EH (cell line): ENCODE measurements at places on chromosomes 16 and 17.
A peak's percentile ranks its signal among the peaks of the same experiment; 100 is the strongest.

- DNase-seq = no peak
Observed at GRCh38 chr17:47872019-47872650, 21.2 kb upstream of the SP6 start.

DNA sequence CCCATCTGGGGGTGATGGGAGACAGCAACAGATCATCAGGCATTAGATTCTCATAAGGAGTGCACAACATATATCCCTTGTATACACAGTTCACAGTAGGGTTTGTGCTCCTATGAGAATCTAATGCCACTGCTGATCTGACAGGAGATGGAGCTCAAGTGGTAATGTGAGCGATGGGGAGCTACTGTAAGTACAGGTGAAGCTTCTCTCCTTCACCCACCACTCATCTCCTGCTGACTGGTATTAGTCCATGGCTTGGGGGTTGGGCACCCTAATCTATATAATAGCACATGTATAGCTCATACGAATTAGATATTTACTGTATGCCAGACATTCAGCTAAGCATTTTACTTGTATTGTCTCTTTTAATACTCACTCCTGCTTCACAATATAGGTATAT is 101.7 kb downstream of the MAP2K6 start:
- DNase-seq = no peak

GRCh38 chr17:37743875-37744632 is 805 bp downstream of the HNF1B start:
- DNase-seq = no peak

DNA sequence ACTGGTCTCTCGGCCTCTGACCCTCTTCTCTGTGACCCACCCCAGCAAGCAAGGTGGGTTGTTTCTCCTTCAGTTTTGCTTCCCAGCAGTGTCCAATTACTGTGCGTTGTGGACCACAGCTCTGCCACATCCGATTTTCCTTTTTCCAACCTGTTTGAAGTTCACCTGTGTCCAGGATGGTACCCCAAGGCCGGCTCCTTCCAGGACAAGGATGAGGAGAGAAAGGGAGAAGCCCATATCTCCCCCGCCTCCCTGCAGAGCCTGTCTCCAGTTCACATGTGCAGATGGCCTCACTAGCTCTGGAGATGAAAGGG is 13.5 kb downstream of the NMRAL1 start:
- DNase-seq = no peak

DNA sequence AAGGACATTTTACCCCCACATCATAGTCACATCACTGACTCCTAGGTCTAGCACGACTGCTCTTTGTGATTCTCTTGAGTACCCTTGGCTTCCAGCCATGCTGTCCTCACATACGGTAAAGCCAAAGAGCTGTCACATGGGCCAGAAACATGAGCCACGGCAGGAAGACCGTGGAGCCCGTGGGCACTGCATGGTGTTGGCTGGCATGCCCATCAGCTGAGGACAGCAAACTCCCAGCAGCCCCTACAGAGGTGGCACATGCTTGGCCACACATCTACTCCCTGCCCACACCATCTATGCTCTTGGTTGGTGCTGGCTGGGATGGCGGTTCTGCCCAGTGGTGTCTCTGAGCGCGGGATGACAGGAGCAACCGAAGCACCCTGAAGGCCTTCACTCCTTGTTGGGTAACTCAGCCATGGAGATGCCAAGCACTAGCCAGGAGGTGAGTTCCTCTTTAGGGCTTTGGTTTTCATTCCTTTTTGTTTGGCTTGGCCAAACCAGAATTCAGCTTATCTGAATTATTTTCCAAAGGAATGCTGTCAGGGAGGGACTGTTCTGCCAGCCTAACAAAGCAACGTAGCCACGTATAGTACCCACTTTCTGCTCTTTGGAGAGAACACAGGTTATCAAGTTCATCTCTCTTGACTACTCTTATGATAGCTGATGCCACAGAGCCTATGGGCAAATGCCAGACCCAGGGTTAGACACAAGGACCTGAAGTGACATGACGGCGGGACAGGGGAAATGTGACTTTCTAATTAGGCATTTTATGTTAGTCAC is 10.0 kb downstream of the TNFAIP1 start:
- peak; percentile 20 for DNase-seq

DNA sequence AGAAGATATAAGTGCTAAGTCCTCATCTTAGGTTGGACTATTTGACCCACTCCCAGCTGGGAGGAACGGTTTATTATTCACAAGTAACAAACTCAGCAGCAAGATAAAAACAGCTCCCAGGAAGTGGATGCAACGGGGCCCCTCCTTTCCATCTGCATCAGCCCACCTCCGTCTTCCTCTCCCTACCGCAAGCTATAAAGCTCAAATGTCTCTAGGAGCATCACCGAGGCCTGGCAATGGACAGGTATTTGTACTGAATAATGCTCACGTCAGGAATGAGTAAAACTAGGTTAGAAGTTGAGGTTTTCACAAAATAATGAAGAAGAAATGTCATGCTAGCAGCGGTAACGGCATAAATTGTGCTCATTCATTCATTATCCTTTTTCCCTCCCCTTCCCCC is 408.7 kb upstream of the PSMD7 start:
- no peak for DNase-seq

DNA sequence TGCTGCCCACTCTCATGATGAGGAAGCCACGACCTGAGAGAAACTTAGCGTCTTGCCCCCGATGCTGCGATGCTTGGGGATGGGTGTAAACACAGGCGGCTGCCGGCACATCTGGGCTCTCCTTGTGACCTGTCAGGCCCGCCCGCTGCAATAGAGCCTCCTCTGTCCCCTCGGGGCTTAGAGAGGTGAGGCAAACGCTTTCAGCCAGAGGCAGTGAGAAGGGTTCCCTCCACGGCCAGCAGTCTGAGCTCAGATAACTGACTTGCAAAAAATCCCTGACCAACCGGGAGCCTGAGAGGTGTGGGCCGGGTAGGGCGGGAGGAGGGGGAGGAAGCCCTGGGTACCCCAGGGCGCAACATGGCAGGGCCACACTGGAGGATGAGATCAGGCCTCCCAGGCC is 260.6 kb downstream of the C16orf95 start:
- DNase-seq = no peak

- no peak for DNase-seq
Observed at GRCh38 chr17:9703781-9704082, 58.4 kb downstream of the USP43 start.

GRCh38 chr16:3578121-3578520 is 918 bp upstream of the NLRC3 start:
- DNase-seq = no peak

DNA sequence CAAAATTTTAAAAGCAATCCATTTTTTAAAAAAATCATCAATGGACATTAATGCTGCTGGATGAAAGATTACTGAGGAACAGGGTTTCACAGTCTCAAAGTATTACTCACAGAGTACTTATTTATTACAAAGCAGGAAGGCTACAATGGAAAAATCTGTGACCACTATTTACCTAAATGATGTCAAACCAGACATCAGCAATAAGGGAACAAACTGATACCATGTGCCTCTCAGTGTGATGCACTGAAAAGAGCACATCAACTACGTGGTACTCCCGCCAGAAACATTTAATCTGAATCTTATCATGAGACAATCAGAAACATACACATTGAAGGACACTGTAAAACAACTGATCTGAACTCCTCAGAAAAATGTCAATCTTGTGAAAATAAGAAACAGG is 124.2 kb downstream of the PARN start:
- peak; percentile 48 for DNase-seq

DNA sequence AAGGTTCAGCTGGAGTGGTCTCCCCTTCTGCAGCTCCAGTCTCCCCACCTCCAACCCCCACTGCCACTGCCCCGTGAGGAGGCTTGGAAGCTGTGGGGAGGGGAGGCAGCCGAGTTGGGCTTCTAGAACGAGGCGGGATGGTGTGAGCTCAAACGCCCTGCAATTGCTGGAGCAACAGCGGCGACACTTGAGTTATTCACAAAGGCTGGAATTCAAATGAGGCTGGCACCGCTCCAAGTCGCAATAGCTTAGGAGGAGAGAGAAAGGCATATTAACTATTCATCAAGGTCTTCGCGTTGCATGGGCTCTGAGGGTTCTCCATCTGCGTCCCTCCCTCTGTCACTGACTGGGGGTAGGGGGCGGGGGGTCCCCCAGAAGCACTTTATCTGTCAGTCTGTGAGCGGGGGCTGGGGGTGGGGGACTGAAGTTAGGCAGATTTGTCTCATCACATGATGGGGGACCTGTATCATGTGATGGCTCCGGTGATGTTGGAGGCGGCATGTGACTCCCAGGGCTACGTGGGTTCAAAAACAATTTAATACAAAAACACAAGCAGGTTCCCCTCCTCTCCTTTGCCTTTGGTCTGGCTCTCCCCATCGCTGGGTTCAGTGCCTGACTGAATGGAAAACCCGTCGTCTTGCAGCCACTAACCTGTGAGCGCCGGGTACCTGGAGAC is 70.5 kb downstream of the RBBP6 start:
- peak; percentile 59 for DNase-seq

- DNase-seq = peak; percentile 46
Observed at GRCh38 chr17:45282683-45283644, 21.1 kb upstream of the SPATA32 start.

DNA sequence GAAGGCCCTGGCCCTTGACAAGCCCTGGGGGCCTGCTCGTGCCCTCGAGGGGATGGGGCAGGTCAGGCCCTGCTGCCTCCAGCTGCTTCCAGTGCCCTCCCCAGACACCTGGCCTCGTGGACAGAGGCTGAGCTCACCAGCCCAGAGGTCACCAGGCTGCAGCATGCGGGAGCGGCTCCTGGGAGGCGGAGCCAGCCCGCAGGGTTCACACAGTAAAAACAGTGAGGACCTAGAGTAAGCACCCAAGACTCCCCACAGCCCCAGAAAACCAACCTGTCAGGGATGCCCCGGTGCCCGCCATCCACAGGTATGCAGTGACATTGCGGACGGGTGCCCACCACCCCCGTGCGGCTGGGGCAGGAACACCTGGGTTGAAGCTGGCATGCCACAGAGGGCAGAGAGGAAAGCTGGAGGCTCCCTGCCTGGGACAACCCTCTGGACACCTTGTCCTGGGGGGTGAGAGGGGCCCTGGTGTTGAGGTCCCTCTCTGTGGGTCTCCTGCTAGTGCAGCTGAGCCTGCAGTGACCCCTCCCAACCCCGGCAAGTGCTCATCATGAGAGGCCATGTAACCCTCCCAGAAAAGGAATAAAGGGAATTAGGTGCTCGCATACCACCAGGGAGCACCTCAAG is 62.1 kb downstream of the LMF1 start:
- DNase-seq = no peak

DNA sequence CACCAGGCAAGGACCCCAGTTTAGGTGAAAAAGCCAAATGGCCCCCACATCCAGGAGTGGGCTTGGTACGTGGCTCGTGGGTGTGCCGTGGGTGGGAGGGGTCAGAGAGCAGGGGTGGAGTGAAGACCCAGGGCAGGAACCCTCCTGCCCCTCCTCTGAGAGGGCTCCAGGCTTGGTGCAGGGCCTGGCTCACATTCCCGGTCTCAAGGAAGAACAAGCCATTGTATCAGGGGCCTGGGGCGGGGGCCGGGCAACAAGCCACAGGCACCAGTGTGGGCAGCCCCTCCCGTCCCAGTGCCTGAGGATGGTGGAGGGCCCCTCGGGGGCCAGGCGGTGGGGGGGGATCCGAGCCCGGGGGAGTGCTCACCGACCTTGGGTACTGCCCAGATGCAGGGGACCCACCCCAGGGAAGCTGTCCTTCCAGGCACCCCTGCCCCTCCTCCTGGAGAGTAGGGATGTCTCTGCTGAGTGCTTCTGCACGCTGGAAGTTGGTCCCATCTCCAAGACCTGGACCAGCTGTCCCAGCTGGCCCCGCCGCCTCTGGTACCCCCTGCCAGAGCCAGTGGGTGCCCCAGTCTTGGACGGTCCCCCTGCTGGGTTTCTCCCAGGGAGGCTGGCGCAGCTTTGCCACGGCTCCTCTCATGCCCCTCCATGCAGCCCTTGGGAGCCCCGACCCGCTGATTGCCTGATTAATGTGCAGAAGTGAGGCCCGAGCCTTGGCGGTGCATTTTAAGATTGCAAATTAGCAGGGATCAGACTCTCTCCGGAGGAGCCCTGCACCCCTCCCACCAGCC is 83.7 kb downstream of the RTN4RL1 start:
- no peak for DNase-seq

DNA sequence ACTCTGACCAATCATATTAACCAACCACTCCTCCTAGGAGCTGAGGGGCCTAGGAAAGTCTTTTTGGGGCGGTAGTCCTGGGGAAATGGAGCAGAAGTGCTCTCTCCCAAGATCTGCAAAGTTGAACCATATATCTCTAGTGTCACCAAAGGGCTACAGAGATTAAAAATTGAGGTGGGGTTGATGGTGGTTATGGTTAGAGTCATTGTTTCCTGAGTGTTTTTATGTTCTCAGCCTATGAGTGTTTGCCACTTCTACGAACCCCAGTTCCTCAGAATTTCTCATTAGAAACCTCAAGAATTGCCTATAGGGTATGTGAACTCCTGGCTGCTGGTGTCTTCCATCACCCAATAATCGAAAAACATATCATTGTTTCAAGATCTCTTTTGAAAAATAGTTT is 217.8 kb downstream of the CDRT15L2 start:
- no peak for DNase-seq

GRCh38 chr17:39781031-39781860 is 43.5 kb downstream of the GRB7 start:
- DNase-seq = no peak
